ENCODE measurements at places on chromosomes 13 and 19.
A peak's percentile ranks its signal among the peaks of the same experiment; 100 is the strongest.

DNA sequence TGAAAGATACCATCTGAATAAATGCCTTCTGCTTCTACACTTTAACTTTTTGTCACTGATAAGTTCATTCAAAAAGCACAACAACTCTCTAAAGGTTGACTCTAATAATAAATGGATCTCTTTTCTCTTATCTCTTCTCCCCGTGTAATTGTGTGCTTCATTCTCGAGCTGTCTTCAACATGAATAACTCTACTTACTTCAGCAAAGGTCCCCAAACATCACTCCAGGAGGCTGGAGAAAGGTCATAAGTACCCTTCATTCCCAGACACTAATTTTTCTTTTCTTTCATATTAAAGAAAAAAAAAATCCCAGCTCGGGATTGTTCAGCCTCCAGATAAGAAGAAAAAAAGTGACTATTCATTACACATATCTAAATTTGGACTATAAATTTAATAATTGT, 222.2 kb downstream of the FOXO1 start:
- no peaks in the 10 kb centered on the region for H3K4me1 ChIP-seq
- no peak overlapping the region for H3K27ac ChIP-seq
- H3K27me3 ChIP-seq, result no peaks in the 10 kb centered on the region
- H3K36me3 ChIP-seq, result no peaks in the 10 kb centered on the region
- no peak overlapping the region for H3K4me3 ChIP-seq

DNA sequence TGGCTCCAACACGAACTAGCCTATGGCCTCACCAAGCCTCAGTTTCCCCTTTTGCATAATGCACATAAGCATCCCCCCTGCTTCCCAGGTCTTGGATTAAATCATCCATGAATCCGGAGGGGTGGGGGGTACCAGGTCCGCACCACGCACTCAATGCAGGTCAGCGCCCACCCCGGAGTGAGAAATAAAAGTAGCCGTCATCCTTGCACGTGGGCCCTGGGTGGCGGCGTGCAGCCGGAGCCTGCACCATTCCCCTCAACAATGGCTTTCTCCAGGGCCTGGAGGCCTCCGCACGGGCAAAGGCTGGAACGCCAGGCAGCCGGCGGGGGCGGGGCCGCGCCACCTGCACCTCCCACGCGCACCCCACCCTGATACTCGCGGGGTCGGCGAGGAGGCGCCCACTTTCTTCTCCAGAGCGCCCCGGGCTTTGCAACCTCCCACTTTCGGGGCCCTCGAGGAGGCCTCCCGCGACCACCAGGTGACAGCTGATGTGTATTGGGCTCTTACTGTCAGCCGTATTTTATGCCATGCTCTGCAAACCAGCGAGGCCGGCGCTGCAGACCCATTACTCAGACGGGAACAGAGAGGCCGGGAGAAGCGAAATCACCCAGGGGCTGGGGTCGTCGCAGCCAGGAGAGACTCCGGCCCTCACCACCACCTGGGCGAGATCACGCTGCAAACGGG, 767 bp upstream of the GADD45B start:
- H3K4me1 ChIP-seq, result no peaks in the 10 kb centered on the region
- peak overlapping the region; percentile 100 for H3K4me3 ChIP-seq
- H3K27ac ChIP-seq, result peak overlapping the region; percentile 93
- no peaks in the 10 kb centered on the region for H3K27me3 ChIP-seq
- peaks cover 11% of the 10 kb centered on the region for H3K36me3 ChIP-seq

DNA sequence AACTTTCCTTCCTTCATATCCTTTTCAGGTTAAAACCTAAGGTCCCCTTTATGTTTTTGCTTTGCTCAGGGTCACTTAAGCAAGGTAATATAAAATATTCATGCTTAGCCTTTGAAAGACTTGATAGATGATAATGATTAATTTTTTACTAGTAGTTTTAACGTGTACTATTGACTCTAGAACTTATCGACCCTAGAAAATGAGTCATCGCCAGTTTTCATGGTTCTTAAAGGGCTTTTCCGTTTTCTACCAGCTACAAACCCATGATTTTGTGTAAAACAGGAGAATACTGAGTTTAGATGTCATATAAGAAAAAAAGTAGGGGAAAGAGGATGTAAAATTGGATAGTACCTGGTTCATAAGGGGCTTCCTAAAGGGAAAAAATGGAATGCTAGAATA, 75.7 kb downstream of the DHRS12 start:
- H3K27me3 ChIP-seq, result no peaks in the 10 kb centered on the region
- H3K27ac ChIP-seq, result peak overlapping the region; percentile 100
- peaks cover 65% of the 10 kb centered on the region for H3K4me1 ChIP-seq
- peaks cover 10% of the 10 kb centered on the region for H3K36me3 ChIP-seq
- no peak for DNase-seq

DNA sequence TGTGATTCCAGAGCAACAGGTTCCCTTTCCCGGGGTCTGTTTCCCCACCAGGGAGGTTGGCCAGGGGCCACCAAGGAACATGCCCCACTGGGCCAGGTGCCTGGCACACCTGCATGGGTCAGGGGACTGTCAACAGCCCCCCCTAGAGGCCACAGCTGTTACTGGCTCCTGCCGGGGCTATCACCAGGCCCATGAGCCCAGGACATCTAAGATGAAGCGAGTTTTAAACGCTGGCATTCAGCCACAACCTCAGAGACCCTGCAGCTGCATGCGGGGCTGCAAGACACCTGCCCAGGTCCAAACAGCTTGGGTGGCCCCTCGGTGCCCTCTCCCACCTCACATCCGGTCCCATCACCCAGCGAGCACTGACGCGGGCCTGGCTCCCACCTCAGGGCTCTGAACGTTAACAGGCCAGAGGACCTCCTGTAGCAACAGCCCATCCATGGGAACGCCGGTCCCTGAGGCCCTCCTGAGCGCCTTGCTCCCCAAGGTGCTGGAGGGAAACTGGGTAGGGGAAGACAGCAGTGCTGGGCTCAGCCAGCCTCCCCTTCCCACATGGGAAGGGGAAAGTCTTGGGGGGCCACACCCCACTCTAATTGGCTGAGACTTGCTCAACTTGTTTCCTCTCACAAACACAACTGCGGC, 12.0 kb downstream of the KHSRP start:
- peaks cover 4% of the 10 kb centered on the region for H3K36me3 ChIP-seq
- H3K4me1 ChIP-seq, result no peaks in the 10 kb centered on the region
- no peaks in the 10 kb centered on the region for H3K27me3 ChIP-seq
- H3K4me3 ChIP-seq, result no peak overlapping the region
- DNase-seq, result peak; percentile 32

- peak; percentile 92 for DNase-seq
- peaks cover 8% of the 10 kb centered on the region for H3K4me1 ChIP-seq
- no peaks in the 10 kb centered on the region for H3K27me3 ChIP-seq
- H3K36me3 ChIP-seq, result no peaks in the 10 kb centered on the region
- H3K27ac ChIP-seq, result peak overlapping the region; percentile 44
These were observed 797 bp upstream of the HSD17B14 start for GRCh38 chr19:48837051-48837524.

Measured in GM23248 (cell line).